ENCODE measurements at places on chromosomes 13 and 19. TPM values are rescaled to one million over a fixed set of nuclear protein-coding genes. Genes with fewer than 3 reads are reported as not detected.

GRCh38 chr13:29925457-29926097 is 75.2 kb upstream of the UBL3 start:
- no peaks in the 10 kb centered on the region for H3K36me3 ChIP-seq
- no peak overlapping the region for H3K4me3 ChIP-seq
- H3K27me3 ChIP-seq = no peaks in the 10 kb centered on the region
- H3K4me1 ChIP-seq = peaks cover 32% of the 10 kb centered on the region

C19orf38 gene
- 0.31 TPM for total RNA-seq

DNA sequence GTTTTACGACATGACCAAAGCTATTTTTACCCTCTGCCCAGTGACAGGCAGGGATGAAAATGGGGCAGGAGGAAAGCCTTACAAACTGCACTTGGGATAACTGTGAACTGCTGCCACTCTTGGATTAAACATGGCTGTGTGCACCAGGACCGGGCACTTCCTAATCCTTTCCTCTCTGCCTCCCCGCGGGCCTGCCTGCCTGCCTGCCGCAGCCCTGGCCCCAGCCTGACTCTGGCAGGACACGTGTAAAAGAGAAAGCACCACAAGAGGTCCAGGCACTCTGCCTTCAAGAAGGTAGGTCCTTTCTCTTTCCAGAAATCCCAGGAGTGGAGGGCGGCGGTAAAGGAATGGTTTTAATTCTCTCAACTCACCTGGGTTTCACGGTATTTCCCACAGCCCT is 4.8 kb downstream of the TSHZ3 start:
- no peak overlapping the region for H3K4me3 ChIP-seq
- H3K4me1 ChIP-seq = peaks cover 55% of the 10 kb centered on the region
- H3K36me3 ChIP-seq = no peaks in the 10 kb centered on the region
- no peak for DNase-seq
- no peak overlapping the region for H3K27ac ChIP-seq

GRCh38 chr19:34096020-34096915 is 76.0 kb upstream of the LSM14A start:
- H3K4me1 ChIP-seq = no peaks in the 10 kb centered on the region
- H3K27me3 ChIP-seq = peaks cover 14% of the 10 kb centered on the region
- peak overlapping the region; percentile 42 for H3K4me3 ChIP-seq
- no peak overlapping the region for H3K27ac ChIP-seq

PRRG2 gene
- 6.8 TPM for total RNA-seq

- H3K27me3 ChIP-seq = no peaks in the 10 kb centered on the region
- H3K27ac ChIP-seq = peak overlapping the region; percentile 99
- H3K4me3 ChIP-seq = peak overlapping the region; percentile 81
- H3K4me1 ChIP-seq = peaks cover 48% of the 10 kb centered on the region
- H3K36me3 ChIP-seq = no peaks in the 10 kb centered on the region
- DNase-seq = no peak
These were observed 1.8 kb downstream of the MBNL2 start for GRCh38 chr13:97223711-97224541.

GRCh38 chr13:45180713-45181601 is 19.9 kb downstream of the KCTD4 start:
- H3K4me3 ChIP-seq = no peak overlapping the region
- no peaks in the 10 kb centered on the region for H3K27me3 ChIP-seq
- H3K4me1 ChIP-seq = peaks cover 4% of the 10 kb centered on the region
- no peak for DNase-seq
- no peaks in the 10 kb centered on the region for H3K36me3 ChIP-seq

GRCh38 chr13:40230833-40231266 is 435.6 kb downstream of the FOXO1 start:
- no peaks in the 10 kb centered on the region for H3K4me1 ChIP-seq
- DNase-seq = no peak
- H3K36me3 ChIP-seq = no peaks in the 10 kb centered on the region
- peaks cover 7% of the 10 kb centered on the region for H3K27me3 ChIP-seq
- no peak overlapping the region for H3K27ac ChIP-seq
- no peak overlapping the region for H3K4me3 ChIP-seq

GRCh38 chr19:48333467-48334384 is 8.4 kb downstream of the EMP3 start:
- no peaks in the 10 kb centered on the region for H3K27me3 ChIP-seq
- H3K27ac ChIP-seq = peak overlapping the region; percentile 96
- H3K4me3 ChIP-seq = peak overlapping the region; percentile 75
- peaks cover 19% of the 10 kb centered on the region for H3K4me1 ChIP-seq
- H3K36me3 ChIP-seq = no peaks in the 10 kb centered on the region

- H3K27me3 ChIP-seq = peaks cover 20% of the 10 kb centered on the region
- H3K4me3 ChIP-seq = no peak overlapping the region
- peaks cover 14% of the 10 kb centered on the region for H3K4me1 ChIP-seq
- DNase-seq = no peak
- peaks cover 2% of the 10 kb centered on the region for H3K36me3 ChIP-seq
- no peak overlapping the region for H3K27ac ChIP-seq
These were observed 78.9 kb downstream of the COL4A1 start for GRCh38 chr13:110227864-110228643.

SHC2 gene
- total RNA-seq = 159 TPM

NAXD gene
- 34.2 TPM for total RNA-seq

DNA sequence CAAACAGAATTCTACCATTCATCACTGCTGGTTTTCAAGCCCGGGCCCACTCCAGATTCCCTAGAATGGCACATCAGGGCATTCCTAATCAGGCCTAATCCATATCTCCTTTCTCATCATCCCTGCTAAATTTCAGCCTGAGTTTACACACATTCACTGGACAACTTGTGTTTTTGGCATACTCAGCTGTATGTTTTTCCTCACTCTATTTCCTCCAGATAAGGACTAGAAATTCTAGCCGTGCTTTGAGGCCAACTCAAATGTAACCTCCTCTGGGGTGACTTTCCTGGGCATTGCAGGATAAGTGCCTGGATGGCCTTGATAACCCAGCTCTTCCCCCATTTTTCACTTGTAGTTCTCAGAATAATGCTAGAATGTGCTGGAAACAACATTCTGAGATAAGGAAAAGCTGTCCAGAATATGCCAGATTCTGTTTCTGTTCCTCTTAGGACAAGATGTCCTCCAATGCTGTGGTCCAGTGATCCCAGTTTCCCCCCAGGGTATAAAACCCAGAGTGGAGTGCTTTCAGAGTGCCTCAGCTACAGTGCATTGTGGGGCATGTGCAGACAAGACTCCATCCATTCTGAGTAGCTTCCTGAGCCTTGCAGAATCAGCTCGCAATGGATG is 66.9 kb upstream of the CLDN10 start:
- no peaks in the 10 kb centered on the region for H3K4me1 ChIP-seq
- no peak overlapping the region for H3K4me3 ChIP-seq
- DNase-seq = no peak
- peaks cover 3% of the 10 kb centered on the region for H3K27me3 ChIP-seq
- H3K27ac ChIP-seq = no peak overlapping the region

SPART gene
- 76.5 TPM for total RNA-seq

DNA sequence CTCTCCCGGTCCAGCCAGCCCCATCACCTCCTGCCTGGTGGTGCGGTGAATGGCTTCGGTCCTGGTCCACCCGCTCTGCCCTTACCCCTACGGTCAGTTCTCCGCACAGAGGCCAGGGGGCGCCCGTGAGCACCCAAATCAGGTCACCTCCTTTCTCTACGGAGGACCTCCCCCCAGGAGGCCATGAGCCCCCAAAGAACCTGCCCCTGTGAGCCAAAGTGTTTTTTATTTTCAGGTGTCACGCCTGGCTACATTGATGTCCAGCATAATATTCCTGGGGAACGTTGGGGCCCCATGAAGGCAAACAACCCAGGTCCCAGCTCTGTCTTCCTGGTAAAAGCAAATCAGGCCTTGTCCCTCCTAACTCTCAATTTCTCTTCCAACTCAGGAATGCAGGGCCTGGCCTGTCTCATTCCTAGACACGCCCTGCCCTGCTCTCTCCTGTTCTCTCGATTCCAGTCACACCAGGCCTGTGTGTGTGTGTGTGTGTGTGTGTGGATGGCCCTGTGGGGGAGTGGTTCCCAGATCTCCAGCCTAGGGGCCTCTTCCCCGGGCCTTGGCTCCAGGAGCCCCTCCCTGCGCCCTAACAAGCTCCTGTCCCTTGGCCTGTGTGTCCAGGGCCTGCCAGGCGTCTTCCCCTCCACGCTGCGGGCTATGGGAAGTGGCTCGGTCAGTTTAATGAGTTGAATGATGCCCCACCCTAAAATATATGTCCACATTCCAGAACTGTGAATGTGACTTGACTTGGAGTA is 9.7 kb upstream of the GIPC1 start:
- peaks cover 32% of the 10 kb centered on the region for H3K4me1 ChIP-seq
- no peaks in the 10 kb centered on the region for H3K27me3 ChIP-seq
- peak overlapping the region; percentile 4 for H3K4me3 ChIP-seq
- peak; percentile 56 for DNase-seq

DNA sequence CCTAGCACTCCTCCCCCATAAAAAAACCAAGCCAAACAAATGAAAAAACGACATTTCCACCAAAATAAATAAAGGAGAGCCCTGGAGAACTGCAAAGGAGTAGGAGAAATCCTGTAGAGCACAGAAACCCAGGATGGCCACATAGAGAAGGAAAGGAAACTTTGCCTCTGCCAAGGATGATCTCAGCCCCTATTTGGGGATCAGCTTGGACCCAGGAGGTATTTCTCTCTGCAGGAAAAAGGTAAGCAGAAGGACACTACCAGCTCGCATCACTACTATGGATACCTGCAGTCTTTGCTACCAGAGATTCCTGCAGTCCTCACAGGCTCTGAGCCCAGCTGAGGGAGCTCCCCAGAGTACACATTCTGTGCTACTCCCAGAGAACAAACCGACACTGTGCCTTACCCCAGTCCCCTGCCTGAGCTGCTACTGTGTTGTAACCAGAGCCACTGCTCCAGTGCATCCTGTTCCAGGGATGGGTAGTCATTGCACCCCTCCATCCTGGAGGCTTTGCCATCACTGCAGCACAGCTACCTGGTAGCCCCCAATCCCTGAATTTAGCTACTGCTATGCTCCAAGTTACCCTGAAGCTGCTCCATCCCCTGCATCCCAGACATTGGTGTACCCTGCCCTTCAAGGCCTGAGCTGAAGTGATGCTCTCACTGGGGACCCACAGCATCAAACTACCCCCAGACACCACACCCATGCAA is 41.7 kb downstream of the VWA8 start:
- no peak overlapping the region for H3K27ac ChIP-seq
- H3K4me3 ChIP-seq = no peak overlapping the region
- H3K27me3 ChIP-seq = no peaks in the 10 kb centered on the region
- no peak for DNase-seq
- peaks cover 11% of the 10 kb centered on the region for H3K4me1 ChIP-seq

C13orf42 gene
- not detected for total RNA-seq

CLEC17A gene
- not detected for total RNA-seq

KLK13 gene
- total RNA-seq = 1.6 TPM

WIZ gene
- total RNA-seq = 60.6 TPM

DNA sequence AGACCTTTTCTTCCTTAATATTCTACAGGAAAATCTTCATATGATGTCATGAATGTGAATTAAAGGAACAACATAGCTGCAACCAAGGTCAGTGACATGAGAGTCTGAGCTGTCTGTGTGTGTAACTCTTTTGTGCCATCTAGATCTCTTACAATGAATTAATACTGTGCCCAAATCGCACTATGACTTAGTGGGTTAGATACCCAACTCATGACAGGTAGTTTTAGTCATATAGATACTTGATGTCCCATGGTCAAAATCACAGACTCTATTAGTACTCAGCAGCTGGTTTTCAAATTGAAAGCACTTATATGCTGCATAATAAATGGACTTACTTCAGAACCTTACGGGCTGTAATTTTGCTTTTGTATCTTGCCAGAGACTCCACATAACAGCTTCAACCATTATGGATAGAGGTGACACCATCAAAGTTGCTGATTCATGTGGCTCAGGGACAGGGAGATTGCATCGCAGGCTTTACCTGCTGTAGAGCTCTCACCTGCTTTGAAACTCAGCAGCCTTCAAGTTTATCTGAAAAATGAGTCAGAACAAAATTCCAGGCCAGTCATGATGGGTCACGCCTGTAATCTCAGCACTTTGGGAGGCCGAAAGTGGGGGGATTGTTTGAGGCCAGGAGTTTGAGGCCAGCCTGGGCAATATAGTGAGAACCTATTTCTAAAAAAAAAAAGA is 12.3 kb upstream of the ZNF283 start:
- H3K27me3 ChIP-seq = peaks cover 59% of the 10 kb centered on the region
- no peak overlapping the region for H3K27ac ChIP-seq
- no peaks in the 10 kb centered on the region for H3K4me1 ChIP-seq
- no peak for DNase-seq
- no peaks in the 10 kb centered on the region for H3K36me3 ChIP-seq

ZNF667 gene
- not detected for total RNA-seq

CAPN12 gene
- total RNA-seq = 4.1 TPM

DNA sequence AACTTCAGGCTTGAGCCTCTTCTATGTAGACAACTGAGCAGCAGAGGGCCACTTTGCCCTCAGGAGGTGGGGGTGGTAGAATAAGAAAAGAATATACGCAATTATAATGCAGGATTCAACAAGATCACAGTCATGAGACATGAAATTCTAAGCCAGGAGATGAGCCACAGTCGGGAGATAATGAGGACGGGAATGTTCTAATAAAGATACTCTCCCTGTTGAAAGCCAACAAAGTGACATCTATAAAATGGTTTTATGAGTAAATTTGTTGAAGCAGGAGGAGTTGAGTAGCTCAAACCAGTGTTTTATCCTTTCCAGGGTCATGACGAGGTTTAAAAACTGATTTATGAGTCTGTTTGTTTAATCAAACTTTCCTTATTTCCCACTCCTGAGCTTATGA is 152.0 kb upstream of the SERP2 start:
- peaks cover 10% of the 10 kb centered on the region for H3K4me1 ChIP-seq
- H3K27me3 ChIP-seq = peaks cover 17% of the 10 kb centered on the region
- no peak overlapping the region for H3K27ac ChIP-seq
- H3K4me3 ChIP-seq = no peak overlapping the region
- no peak for DNase-seq

SHANK1 gene
- 0.36 TPM for total RNA-seq

HIPK4 gene
- 0.11 TPM for total RNA-seq

AKAP8L gene
- total RNA-seq = 228 TPM

ACP7 gene
- not detected for total RNA-seq

HCST gene
- 1.6 TPM for total RNA-seq

RNF225 gene
- not detected for total RNA-seq

B3GNT8 gene
- total RNA-seq = 4.4 TPM

GRCh38 chr13:20425819-20426219 is 99.8 kb downstream of the CRYL1 start:
- no peaks in the 10 kb centered on the region for H3K27me3 ChIP-seq
- no peak for DNase-seq
- no peak overlapping the region for H3K4me3 ChIP-seq
- H3K27ac ChIP-seq = no peak overlapping the region
- H3K36me3 ChIP-seq = peaks cover 4% of the 10 kb centered on the region

DNA sequence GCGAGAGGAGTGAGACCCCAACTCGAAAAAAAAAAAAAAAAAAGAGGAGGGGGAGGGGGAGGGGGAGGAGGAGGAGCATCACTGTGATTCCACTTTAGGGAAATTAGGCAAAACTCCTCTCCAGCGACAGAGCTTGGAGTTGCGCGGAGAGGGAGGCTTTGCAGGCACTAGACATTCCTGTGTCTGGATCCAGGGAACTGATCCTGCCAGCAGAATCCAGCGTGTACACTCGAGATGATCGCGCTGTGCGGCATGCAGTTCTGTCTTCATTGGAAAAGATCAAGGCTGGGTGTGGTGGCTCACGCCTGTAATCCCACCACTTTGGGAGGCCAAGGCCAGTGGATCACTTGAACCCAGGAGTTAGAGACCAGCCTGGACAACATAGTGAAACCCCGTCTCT is 29.6 kb upstream of the KLF2 start:
- no peaks in the 10 kb centered on the region for H3K36me3 ChIP-seq
- H3K27me3 ChIP-seq = peaks cover 3% of the 10 kb centered on the region
- no peak overlapping the region for H3K27ac ChIP-seq
- DNase-seq = no peak
- no peak overlapping the region for H3K4me3 ChIP-seq
